ENCODE measurements at places on chromosomes 3 and 15. TPM values are rescaled to one million over a fixed set of nuclear protein-coding genes. Genes with fewer than 3 reads are reported as not detected.

- no peaks in the 10 kb centered on the region for H3K4me1 ChIP-seq
- no peak overlapping the region for H3K4me3 ChIP-seq
- no peaks in the 10 kb centered on the region for H3K27me3 ChIP-seq
- H3K27ac ChIP-seq: no peak overlapping the region
- no peaks in the 10 kb centered on the region for H3K36me3 ChIP-seq
Observed at GRCh38 chr3:28476194-28476593, 127.6 kb upstream of the AZI2 start.

DNA sequence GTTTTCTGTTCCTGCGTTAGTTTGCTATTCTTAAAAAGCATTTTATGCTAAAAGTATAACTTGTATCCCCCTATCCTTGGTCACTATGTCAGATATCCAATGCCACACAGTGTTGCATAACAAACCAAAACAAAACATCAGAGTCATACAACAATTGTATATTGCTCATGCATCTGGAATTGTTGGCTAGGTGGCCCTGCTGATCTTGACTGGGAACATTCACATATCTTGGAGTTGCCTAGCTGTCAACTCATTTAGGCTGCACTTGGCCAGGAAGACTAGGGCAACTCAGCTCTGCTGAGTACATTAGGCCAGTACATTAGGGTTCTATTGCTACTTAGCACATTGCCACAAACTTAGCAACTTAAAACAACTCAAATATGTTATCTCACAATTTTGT lies 706.5 kb upstream of the UBE2E2 start:
- no peak overlapping the region for H3K27ac ChIP-seq
- DNase-seq: no peak
- peaks cover 6% of the 10 kb centered on the region for H3K27me3 ChIP-seq
- no peaks in the 10 kb centered on the region for H3K4me1 ChIP-seq
- no peaks in the 10 kb centered on the region for H3K36me3 ChIP-seq

- H3K27ac ChIP-seq: no peak overlapping the region
- no peaks in the 10 kb centered on the region for H3K36me3 ChIP-seq
- DNase-seq: peak; percentile 36
- no peaks in the 10 kb centered on the region for H3K27me3 ChIP-seq
- no peaks in the 10 kb centered on the region for H3K4me1 ChIP-seq
Observed at GRCh38 chr3:38564631-38565338, 68.6 kb downstream of the EXOG start.

DNA sequence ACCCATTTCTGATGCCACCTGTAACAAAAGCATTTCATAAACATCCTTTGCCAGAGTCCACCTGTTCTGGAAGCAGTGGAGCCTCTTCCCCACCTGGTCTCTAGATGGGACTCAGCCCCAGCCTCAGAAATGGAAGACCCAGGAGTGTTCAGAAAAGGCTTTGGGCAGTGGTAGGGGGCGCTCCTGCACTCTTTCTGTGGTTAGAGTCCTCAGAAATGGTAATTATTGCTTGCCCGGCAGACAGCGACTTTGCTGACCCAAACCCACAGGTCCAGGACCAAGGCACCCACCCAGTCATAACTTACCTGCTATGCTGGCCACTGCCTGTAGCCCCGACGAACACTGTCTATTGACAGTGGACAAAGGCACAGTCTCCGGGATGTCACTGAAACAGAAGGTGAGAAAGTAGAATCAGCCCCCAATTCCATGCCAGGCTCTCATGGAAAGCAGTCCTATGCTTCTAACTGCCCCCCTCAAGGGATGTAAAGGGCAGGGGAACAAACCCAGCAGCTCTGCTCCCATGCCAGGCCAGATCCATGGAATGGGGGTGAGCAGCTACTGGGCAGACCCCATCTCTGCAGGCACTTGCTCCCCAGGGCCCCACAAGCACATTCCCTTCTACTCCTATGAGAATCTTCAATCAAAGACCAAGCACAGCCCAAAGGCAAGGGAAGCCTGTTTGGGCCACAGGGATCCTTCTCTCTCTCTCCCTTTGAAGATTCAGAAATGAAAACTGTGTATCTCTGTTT lies 5.1 kb downstream of the ACAA1 start:
- no peaks in the 10 kb centered on the region for H3K27me3 ChIP-seq
- no peak overlapping the region for H3K4me3 ChIP-seq
- peaks cover 74% of the 10 kb centered on the region for H3K36me3 ChIP-seq
- H3K27ac ChIP-seq: no peak overlapping the region
- H3K4me1 ChIP-seq: no peaks in the 10 kb centered on the region

DNA sequence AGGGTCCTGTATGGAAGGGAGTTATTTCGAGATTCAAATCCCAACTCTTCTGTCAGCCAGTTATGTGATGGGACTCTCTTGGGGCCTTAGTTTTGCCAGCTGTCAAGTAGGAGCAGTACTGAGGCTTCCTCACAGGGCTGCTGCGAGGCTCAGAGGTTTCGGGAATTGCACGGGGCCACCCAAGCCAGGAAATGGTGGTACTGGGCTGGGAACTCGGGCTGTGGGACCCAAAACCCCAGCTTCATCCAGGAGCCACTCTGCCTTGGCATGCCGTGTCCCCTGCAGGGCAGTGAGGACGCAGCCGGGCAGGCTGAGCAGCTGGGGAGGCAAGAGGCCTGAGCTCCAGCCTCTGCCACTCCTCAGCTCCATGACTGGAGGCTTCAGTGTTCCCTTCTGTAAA lies 118.6 kb downstream of the ETFA start:
- DNase-seq: no peak
- peaks cover 23% of the 10 kb centered on the region for H3K27me3 ChIP-seq
- peaks cover 20% of the 10 kb centered on the region for H3K4me1 ChIP-seq
- no peak overlapping the region for H3K27ac ChIP-seq

DNA sequence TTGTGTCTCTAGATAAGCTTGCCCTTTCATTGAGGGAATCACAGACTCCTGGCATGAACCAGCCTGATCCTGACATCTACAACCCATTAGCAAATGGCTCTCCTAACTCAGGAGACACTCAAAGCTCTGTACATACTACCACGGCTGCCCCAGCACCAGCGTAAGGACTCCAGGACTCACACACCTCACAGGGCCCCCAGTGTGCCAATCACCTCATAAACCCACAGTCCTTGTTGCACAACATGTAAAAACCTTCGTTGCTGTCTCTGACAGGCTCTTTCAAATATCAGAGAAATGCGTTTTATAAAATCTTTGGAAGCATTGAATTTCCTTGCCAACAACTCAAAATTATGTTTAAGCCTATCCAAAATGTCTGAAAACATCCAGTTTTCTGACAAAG lies 7.3 kb downstream of the FYCO1 start:
- H3K36me3 ChIP-seq: peaks cover 6% of the 10 kb centered on the region
- H3K4me3 ChIP-seq: no peak overlapping the region
- no peaks in the 10 kb centered on the region for H3K27me3 ChIP-seq
- H3K4me1 ChIP-seq: peaks cover 22% of the 10 kb centered on the region
- no peak for DNase-seq
- H3K27ac ChIP-seq: no peak overlapping the region

- peaks cover 28% of the 10 kb centered on the region for H3K27me3 ChIP-seq
- H3K36me3 ChIP-seq: no peaks in the 10 kb centered on the region
- no peaks in the 10 kb centered on the region for H3K4me1 ChIP-seq
- peak overlapping the region; percentile 75 for H3K4me3 ChIP-seq
- peak; percentile 75 for DNase-seq
Observed at GRCh38 chr15:44193651-44194322, 1.3 kb downstream of the FRMD5 start.

The SAXO2 gene
- 17.6 TPM for total RNA-seq

The LRTM1 gene
- not detected for total RNA-seq

The GNAT1 gene
- total RNA-seq: not detected

The SPESP1 gene
- total RNA-seq: not detected

Measured in endodermal cell (in vitro differentiated cells).